HS-5 (cell line): ENCODE measurements at places on chromosomes 13 and 19.

- DNase-seq, result peak; percentile 98
Measured at GRCh38 chr19:40443131-40443999, 770 bp downstream of the SERTAD3 start.

GRCh38 chr13:109833940-109834339 lies 47.6 kb upstream of the IRS2 start:
- DNase-seq, result no peak

- DNase-seq, result no peak
Measured at GRCh38 chr13:33158816-33159215, 126.7 kb downstream of the STARD13 start.

DNA sequence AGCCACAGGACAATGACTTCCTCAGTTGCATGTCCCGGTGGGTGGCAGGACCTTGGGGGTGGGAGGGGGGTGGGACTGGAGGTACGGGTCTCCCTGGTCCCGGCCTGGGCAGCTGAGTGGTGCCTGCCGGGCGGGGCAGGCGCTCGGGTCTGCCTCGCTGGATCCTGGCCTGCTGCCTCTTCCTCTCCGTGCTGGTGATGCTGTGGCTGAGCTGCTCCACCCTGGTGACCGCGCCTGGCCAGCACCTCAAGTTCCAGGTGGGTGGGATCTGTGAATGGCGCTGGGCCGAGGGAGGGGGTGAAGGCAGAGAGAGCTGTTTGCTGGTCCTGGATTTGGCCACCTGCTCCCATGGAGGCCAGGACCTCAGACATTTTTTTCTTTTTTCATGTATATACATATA lies 5.6 kb downstream of the TMEM59L start:
- DNase-seq, result no peak

GRCh38 chr13:108166078-108166477 lies 49.3 kb downstream of the LIG4 start:
- no peak for DNase-seq
